GM20000 (cell line): ENCODE measurements at places on chromosomes 7 and 10.

DNA sequence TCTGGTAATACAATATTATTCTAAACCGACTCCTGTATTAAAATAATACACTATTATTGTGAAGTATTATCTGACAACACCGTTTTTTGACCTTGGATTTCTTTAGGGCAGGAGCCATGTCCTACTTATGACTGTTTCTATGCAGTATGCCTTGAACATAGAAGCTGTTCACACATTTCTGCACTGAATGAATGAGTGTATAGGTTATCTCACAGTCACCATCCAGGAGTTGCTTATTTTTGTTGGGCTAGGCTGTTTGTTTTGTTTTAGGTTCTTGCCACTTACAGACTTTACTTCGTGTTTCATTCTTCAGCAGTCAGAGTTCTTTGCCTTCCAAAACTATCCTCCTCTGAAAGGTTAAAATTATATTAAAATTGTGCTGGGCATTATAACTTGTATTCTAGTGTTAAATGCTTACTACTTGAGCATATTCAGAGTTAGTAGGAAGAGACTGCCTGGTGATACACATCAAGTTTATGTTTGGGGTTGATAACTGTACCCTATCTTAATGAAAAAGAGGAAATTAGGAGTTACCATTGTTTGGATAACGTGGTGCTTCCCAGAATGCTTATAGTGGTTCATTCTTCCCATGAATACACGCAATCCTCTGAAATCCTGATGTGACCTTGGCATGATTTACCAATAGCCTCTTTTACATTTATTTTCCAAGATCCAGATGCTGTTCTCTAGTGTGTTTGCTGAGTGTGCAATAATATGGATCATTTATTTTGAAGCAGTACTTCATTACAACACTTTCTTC is 1.7 kb downstream of the RALA start:
- no peak for DNase-seq

GRCh38 chr7:33907625-33908024 is 2.3 kb downstream of the BMPER start:
- no peak for DNase-seq

DNA sequence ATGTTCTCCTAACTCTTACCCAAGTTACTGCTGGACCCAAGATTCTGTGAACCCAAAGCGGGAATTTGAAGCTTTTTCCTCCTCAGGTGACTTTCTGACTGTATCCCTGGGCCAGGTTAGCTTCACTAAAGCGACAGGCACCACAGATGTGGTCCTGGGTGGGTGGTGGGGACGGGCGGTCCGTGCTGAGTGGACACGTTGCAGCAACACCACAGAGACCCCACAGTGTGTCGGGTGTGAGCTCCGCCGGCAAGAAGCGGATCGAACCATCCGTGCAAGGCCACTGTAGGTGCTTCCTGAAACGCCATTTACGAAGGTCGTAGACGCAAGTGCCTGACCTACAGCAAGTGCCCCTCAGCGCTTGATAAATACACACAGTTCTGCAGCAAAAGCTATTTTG is 325.9 kb downstream of the ADARB2 start:
- DNase-seq: no peak

GRCh38 chr10:113999531-113999930 is 44.1 kb upstream of the ADRB1 start:
- DNase-seq: no peak

DNA sequence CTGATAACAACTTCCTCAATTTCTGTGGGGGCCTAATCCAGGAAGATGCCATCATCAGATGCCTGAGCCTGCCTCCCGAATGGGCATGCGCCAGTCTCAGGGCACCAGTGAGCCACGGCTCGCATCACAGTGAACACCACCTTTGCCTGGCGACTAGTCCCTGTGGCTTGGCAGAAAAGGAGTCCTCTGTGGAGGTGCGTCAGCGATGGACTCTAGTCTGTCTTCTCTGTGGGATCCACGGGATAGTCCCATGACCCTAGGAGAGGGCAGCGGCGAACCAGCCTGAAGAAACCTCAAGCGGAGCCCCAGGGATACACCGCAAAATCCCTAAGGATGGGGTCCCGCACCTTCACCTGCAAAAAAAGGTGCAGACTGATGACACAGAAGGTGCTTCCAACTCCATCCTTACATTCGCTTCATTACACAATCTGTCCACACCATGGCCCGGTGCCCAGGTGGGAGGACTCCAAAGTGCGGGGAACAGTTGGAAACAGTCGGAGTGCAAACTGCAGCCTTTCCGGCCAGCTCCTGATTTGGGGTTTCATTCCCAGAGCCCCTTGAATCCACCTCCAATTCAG is 35.1 kb upstream of the ZNF273 start:
- no peak for DNase-seq
